ENCODE measurements at places on chromosomes 11 and 22.

DNA sequence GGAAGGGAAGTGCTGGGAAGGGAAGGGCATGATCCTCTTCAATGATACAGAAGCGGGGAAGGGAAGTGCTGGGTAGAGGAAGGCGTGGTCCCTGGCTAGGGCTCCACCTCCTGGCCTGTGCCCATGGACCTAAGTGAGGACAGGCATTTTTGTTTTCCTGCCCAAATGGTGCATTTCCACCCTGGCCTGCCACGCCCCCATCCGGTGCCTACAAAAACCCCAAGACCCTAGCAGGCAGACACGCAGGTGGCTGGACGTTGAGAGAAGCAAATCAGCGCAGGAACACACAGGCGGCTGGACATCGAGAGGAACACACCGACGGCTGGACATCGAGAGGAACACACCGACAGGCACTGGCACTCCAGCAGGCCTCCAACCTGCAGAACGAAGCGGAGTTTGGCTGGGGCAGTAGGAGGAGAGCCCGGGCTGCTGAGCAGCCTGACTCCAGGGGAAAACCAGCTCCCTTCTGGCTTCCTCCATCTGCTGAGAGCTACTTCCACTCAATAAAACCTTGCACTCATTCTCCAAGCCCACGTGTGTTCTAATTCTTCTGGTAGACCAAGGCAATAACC lies 628.3 kb downstream of the BUD13 start:
- DNase-seq: no peak

- no peak for DNase-seq
Observed at GRCh38 chr11:12246147-12246546, 131.2 kb upstream of the PARVA start.

DNA sequence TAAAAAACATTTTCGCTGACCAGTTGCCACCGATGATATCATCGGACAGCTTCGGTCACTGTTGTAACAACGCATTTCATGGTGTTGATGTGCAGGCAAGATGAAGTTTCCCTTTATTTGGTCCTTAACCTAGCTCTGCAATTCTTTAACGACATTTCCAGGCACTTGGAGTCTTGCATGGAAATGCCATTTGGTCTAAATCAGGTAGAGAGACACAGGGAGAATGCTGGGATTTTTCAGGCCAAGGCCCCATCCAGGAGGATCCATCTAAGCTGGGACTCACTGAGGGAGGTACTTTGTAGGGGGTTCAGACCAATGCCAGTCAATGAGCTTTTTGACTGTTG lies 121.5 kb upstream of the RCN1 start:
- DNase-seq: no peak

- DNase-seq: no peak
Observed at GRCh38 chr11:114259551-114259983, 36.6 kb upstream of the NNMT start.
